ENCODE measurements at places on chromosomes 3 and 15.

DNA sequence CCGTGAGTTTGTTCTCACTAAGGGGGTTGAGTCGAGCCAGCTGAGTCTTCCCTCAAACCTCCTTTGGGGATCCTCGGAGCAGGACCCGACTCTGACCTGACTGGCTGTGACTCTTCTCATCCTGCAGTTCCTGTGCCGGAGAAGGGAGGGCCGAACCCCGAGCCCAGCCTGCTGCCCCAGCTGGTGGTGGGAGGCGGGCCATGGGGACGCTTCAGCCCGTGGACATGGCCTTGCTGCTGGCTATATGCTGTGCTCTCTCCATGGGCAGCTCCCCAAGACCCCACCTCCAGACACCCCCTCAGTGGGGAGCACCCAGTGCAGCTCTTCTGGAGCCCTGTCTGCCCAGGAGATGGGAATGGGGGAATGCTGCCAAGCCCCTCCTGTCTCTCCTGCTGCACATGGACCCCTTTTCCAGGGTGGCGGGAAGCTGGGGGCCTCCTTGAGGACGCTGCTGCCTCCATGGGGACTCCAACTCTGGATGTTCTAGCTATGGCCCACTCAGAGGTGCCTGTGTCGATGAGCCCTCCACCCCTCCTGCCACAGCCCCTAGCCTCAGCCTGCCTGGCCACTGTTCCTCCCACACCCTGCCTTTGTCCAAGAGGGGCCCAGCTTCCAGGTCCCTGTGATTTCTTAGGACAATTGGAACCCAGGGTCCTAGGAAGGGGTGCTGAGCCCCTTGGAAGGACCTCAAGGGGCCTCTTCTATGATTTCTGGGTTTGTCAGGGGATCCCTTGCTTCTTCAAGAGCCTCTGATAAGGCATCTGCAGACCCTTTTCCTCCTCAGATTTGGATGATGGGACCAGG lies 12.8 kb downstream of the C15orf39 start:
- DNase-seq: no peak

GRCh38 chr15:83764201-83764838 lies 110.4 kb downstream of the ADAMTSL3 start:
- DNase-seq: no peak

DNA sequence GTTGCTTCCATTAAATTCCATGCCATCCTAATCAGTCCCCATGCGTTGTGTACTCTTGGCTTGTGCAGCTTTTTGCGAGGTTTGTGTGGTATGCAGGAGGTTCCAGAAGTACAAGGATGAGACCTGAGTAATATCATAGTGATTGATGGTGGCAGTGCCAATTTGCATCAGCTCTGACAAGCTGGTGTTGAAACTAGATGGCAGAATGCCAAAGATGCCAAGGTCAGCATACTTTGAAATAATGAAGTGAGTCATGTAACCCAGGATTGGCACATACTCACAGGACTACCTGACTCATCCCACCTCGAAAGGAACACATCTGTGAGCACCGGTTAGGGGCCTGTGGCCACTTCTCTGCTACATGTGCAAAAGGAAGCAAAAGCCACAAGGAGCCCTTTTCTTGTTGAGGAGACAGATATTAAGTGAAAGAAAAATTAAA lies 14.3 kb downstream of the KAT2B start:
- no peak for DNase-seq

DNA sequence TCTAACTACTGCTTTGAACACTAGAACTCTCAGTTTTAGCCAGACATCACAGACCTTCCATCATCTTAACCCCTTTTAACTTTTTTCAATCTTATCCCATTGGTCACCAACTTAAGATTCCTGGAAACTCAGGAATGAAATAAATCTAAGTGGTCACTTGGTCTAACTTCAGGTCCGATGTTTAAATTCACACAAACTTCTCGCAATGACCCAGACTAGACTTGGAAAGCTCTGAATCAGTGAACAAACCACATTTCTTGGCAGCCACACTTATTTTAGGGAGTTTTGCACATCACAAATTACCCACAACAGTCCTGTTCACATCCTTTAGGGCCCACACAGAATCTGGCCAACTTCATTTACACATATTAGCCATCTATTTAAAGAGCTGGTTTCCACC lies 118.9 kb downstream of the MAGI1 start:
- no peak for DNase-seq

DNA sequence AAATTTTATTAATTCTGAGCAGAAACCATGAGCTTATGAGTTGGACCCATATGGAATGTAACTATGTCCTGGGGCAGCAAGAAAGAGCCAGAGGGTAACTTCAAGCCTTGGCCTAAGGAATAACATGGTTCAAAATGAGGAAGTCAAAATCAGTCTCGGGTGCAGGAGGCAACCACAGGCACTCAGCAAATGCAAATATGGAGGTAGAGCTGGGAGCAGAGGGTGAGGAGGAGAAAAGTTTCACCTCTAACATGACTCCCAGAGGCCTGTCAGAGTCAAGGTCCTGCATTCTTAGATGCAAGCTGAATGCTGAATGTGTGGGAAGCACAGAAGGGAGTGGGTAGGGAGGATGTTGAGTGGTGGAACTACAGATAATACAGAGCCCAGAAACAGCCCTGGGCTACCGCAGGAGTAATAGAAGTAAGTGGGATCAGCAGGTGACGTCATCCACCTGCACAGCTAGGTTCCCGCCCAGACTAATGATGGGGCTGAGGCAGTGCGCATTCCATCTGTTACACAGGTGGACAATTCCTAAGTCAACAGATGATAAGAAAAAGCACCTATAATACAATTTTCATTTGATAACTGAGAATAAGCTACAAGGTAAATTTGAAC lies 279.8 kb upstream of the ARRDC4 start:
- DNase-seq: no peak

GRCh38 chr15:64634576-64635498 lies 140.6 kb downstream of the RBPMS2 start:
- no peak for DNase-seq

- no peak for DNase-seq
Measured at GRCh38 chr15:88657326-88658069, 18.7 kb downstream of the ISG20 start.

DNA sequence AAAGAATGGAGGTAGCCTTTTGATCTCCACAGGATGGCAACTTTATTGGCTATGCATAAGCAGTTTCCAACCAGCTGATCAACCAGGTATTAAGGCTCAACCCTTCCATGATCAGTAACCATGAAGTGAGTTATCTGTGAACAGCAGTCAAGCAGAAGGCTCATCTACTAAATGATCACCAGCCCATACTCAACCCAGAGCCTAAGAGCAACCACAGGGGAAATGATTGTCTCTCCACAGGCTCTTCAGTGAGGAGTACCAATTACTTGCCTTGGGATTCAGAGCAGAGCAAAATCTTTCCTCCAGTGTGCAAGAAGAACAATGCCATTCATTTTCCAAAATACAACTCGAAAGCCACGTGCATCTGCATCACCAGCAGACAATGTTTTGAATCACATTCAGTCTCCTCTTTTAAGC lies 754.8 kb downstream of the ROBO1 start:
- DNase-seq: no peak

- no peak for DNase-seq
Measured at GRCh38 chr3:152225201-152225600, 43.5 kb upstream of the MBNL1 start.

DNA sequence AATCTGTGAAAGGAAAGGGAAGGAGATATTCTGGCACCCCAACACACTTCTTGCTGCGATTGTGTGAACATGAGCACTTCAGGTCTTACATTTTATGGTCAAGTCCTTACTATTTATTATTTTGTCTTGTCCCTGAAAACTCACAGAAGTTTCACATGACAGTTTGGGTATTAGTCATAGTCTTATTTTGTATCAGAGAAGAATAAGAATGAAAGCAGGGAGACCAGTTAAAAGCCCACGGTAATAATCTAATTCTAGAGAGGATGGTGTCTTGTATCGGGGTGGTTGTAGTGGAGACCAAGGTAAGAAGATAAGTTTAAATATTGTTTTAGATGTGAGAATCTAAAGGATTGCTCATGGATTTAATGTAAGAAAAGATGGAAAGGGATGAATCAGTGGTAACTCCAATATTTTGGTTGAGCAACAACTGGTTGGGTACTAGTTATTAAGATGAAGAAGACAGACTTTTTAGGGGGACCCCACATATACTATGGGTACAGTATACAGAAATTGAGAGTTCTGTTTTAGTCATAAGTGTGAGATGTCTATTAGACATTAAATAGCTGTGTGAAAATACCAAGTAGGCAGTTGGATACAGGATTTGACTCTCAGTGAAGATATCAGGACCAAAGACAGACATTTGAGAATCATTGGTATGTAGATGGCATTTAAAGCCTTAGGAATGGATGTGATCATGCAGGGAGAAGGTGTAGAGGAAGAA lies 227.6 kb downstream of the MFSD1 start:
- no peak for DNase-seq

- DNase-seq: peak; percentile 34
Measured at GRCh38 chr3:58683001-58683458, 16.5 kb upstream of the FAM3D start.

DNA sequence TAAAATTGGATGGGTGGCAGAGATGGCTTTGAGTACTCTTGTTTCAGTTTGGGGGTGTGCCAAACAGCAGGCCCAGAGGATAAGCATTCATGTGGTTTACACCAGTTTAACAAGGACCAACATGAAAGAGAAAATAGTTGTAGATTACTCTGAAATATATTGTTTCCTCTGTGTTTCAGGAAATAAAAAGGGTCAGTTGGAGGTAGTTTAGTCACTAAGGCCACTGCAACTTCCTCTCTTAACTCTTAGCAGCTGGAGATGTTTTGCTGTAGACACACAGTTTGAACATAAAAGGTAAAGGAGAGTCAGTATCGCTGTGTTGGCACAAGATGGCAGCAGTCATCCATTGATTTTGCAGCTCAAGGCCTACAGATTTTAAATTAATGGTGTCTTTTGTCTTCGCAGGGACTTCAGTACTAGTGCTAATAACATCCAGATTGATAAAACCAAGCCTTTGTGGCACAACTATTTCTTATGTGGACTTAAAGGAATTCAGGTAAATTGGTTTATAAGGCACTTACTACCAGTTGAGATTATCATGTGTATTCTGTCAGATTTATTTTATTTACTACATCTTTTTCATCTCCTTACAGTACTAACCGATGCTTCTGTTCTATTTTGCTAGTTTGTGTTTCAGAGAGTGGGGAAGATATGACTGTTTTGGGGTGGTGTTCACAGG lies 65.5 kb downstream of the GALK2 start:
- no peak for DNase-seq
